ENCODE measurements at places on chromosomes 7 and 10. TPM values are rescaled to one million over a fixed set of nuclear protein-coding genes. Genes with fewer than 3 reads are reported as not detected.

- no peak overlapping the region for H3K27ac ChIP-seq
- no peak for DNase-seq
- no peak overlapping the region for H3K4me3 ChIP-seq
- H3K27me3 ChIP-seq: no peaks in the 10 kb centered on the region
These were observed 110.4 kb downstream of the CAMK1D start for GRCh38 chr10:12459762-12460161.

- no peak overlapping the region for H3K27ac ChIP-seq
- H3K27me3 ChIP-seq: no peaks in the 10 kb centered on the region
- no peaks in the 10 kb centered on the region for H3K4me1 ChIP-seq
- DNase-seq: peak; percentile 58
- no peak overlapping the region for H3K4me3 ChIP-seq
These were observed 47.3 kb upstream of the ZMIZ1 start for GRCh38 chr10:79021331-79021907.

The AKR1D1 gene
- not detected for total RNA-seq

DNA sequence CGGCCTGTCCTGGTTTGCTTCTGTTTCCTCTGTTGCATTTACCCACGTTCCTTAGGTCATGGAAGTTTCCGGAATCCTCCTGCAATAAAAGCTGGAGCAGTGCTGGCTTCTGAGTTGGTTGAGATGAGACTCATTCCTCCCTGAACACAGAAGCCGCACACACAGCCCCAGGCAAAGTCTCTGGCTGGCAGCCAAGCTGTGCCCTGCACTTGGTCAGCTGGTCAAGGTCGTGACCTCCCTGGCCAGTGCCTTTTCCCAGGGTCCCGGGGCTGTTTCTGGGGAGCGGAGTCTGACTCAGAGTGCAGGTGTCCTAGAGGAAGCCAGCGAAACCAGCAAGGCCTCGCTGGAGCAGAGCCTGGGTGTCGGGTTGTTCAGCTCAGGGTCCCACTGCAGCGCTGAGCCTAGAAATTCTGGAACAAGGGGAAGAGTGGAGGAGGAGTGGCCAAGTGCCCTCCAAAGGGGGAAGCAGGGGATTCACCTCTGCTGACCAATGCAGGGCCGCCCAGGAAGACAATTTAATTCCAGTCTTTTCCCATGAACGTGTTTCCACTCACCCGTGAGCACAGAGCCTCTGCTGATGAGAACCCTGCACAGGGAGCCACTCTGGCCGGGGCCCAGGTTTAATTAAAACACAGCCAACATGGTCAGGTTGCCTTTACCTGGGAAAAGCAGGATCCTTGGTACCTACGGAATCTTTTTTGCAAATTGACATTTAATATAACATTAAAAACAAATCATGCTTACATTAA is 245.5 kb upstream of the PPP2R2D start:
- H3K36me3 ChIP-seq: no peaks in the 10 kb centered on the region
- no peaks in the 10 kb centered on the region for H3K4me1 ChIP-seq
- no peak overlapping the region for H3K27ac ChIP-seq
- peaks cover 13% of the 10 kb centered on the region for H3K27me3 ChIP-seq
- DNase-seq: peak; percentile 58
- no peak overlapping the region for H3K4me3 ChIP-seq

- H3K36me3 ChIP-seq: no peaks in the 10 kb centered on the region
- H3K27ac ChIP-seq: no peak overlapping the region
- no peaks in the 10 kb centered on the region for H3K27me3 ChIP-seq
These were observed 74.0 kb downstream of the ADCY1 start for GRCh38 chr7:45647967-45648670.

DNA sequence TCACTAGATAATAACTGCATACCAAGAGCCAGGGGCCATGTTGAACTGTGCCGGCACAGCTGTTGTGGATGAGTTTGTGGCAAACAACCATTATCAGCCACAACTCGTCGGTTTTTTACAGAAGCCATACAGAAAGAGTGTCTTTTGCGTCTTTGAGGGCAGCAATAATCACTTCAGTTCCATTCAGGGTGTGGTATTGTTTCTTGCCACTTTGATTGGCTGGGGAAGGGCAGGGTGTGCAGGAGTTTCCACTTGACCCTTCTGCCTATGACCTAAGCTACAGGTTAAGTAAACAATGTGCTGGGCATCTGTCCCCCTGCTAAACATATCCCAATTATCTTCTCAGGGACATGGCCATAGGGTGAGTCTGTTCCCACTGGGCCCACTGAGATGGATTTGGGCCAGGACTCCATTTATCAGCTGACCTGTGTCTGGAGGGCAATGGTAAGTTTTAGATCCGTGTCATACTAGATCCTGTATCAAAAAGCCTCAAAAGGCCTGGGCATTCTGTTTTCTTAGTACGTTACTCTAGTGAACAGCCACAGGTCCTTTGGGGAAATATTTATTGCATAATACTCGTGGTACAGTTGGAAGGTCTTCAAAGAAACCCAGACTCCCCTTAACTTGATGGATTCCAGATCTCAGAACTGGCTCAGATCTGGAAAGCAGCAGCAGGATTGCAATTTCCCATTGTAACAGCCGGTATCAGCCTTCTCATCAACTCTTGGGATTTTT is 15.9 kb downstream of the ZNF3 start:
- DNase-seq: no peak
- H3K27ac ChIP-seq: peak overlapping the region; percentile 4
- peaks cover 42% of the 10 kb centered on the region for H3K36me3 ChIP-seq

DNA sequence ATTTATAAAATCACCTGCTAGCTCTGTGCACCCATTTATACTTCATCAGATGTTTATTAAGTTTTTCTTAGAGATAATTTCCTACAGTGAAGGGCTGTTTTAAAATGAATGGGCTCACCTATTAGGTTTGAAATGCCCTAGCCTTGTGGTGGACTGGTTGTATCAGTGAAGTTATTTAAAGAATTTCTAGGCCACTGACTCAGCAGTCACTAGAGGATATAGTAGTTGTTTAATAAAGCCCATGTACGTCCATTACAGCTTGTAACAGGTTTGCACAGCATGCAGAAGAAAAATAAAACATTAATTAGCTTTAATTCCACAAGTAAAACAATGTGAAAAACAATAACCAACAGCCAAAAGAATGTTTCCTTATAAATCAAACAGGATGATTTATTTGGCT is 128.0 kb downstream of the RSU1 start:
- H3K27ac ChIP-seq: no peak overlapping the region
- no peaks in the 10 kb centered on the region for H3K27me3 ChIP-seq
- H3K4me3 ChIP-seq: no peak overlapping the region
- peaks cover 8% of the 10 kb centered on the region for H3K36me3 ChIP-seq
- H3K4me1 ChIP-seq: no peaks in the 10 kb centered on the region
- DNase-seq: no peak

GRCh38 chr7:87356448-87356847 is 11.0 kb downstream of the CROT start:
- no peaks in the 10 kb centered on the region for H3K4me1 ChIP-seq
- no peaks in the 10 kb centered on the region for H3K36me3 ChIP-seq
- no peaks in the 10 kb centered on the region for H3K27me3 ChIP-seq
- no peak for DNase-seq
- no peak overlapping the region for H3K27ac ChIP-seq

DNA sequence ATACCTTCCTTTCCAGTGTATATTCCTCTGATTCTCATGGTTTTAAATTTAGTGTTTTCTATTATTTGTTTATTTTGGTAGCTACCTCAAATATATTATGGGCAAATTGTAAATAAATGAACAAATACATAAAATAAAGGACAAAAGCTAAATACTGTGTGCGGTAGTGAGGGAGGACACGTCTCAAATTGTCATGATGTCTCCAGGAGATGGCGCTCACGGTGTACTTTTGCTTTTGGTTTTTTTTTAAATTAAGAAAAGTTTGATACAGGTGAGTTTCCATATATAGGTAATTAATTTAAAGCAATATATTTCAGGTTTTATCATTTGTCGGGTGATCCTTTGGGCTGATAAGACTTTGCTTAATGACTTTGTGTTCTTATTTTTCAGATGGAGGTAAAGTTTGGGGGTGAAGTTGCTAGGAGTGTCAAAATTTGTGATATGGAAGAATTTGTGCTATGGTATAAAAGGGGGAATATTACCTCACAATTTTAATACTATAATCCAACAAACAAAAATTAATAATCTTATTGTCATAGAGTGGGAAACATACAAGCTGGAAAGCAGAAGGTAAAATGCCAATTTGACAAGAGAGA is 68.4 kb upstream of the TMEM229A start:
- H3K27me3 ChIP-seq: no peaks in the 10 kb centered on the region
- H3K36me3 ChIP-seq: no peaks in the 10 kb centered on the region
- no peak overlapping the region for H3K4me3 ChIP-seq
- no peaks in the 10 kb centered on the region for H3K4me1 ChIP-seq
- no peak overlapping the region for H3K27ac ChIP-seq

- H3K27me3 ChIP-seq: no peaks in the 10 kb centered on the region
- H3K36me3 ChIP-seq: no peaks in the 10 kb centered on the region
- no peak overlapping the region for H3K4me3 ChIP-seq
- no peaks in the 10 kb centered on the region for H3K4me1 ChIP-seq
These were observed 23.5 kb upstream of the SAMD9L start for GRCh38 chr7:93171606-93172226.

The ELFN1 gene
- total RNA-seq: 4.3 TPM

The UTF1 gene
- not detected for total RNA-seq

The CCDC3 gene
- total RNA-seq: 10.2 TPM

- peaks cover 20% of the 10 kb centered on the region for H3K36me3 ChIP-seq
- H3K27ac ChIP-seq: no peak overlapping the region
- no peaks in the 10 kb centered on the region for H3K27me3 ChIP-seq
- no peak for DNase-seq
- no peaks in the 10 kb centered on the region for H3K4me1 ChIP-seq
These were observed 13.5 kb downstream of the ASL start for GRCh38 chr7:66088861-66089838.

DNA sequence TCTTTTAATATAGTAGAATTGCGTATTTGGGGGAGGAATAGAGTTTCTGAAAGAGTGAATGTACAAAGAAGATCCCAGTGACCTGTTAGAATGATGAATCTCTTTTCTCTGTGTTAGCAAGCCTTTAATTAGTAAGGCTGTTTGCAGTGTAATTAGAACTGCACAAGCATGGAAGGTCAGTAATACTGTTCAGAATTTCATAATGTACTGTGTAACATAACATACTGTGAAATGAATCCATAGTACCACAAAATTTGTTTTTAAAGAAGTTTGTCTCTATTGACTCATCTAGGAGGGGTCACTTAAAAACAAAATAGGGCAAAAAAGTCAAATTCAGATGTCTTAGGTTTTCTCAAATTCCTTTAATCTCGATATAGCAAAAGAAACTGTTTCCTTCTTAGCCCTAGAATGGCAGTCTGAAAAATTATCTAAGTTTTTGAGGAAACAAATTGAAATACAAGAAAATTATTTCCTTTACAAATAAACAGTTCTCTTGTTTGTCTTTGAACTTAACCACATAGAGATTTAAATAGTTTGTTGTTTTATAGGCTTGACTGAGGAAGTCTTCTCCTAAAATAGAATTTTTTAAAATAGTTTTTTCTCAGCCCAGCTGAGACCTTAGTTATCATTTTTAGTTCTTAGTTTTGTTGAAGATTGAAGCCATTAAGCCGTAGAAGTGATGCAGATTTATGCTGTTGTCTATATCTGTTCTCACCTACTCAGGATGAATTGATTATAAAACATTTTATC is 12.5 kb downstream of the ADK start:
- no peaks in the 10 kb centered on the region for H3K36me3 ChIP-seq
- DNase-seq: no peak
- no peak overlapping the region for H3K27ac ChIP-seq
- no peaks in the 10 kb centered on the region for H3K27me3 ChIP-seq
- H3K4me3 ChIP-seq: no peak overlapping the region
- H3K4me1 ChIP-seq: no peaks in the 10 kb centered on the region

- H3K27me3 ChIP-seq: no peaks in the 10 kb centered on the region
- peak overlapping the region; percentile 7 for H3K27ac ChIP-seq
- H3K4me3 ChIP-seq: no peak overlapping the region
- H3K36me3 ChIP-seq: no peaks in the 10 kb centered on the region
- no peak for DNase-seq
These were observed 36.6 kb downstream of the GRK5 start for GRCh38 chr10:119243967-119244366.

GRCh38 chr10:48233559-48234005 is 40.9 kb downstream of the FRMPD2 start:
- DNase-seq: no peak
- H3K4me1 ChIP-seq: no peaks in the 10 kb centered on the region
- no peaks in the 10 kb centered on the region for H3K36me3 ChIP-seq
- H3K27me3 ChIP-seq: no peaks in the 10 kb centered on the region

The PPP1R17 gene
- total RNA-seq: not detected

- no peaks in the 10 kb centered on the region for H3K27me3 ChIP-seq
- H3K27ac ChIP-seq: no peak overlapping the region
- DNase-seq: no peak
- H3K36me3 ChIP-seq: no peaks in the 10 kb centered on the region
- no peak overlapping the region for H3K4me3 ChIP-seq
These were observed 105.5 kb downstream of the BICC1 start for GRCh38 chr10:58618158-58618676.

The ASB10 gene
- total RNA-seq: not detected

GRCh38 chr7:12130609-12131008 is 80.5 kb upstream of the TMEM106B start:
- no peak overlapping the region for H3K4me3 ChIP-seq
- no peak for DNase-seq
- H3K27ac ChIP-seq: no peak overlapping the region
- H3K27me3 ChIP-seq: no peaks in the 10 kb centered on the region

DNA sequence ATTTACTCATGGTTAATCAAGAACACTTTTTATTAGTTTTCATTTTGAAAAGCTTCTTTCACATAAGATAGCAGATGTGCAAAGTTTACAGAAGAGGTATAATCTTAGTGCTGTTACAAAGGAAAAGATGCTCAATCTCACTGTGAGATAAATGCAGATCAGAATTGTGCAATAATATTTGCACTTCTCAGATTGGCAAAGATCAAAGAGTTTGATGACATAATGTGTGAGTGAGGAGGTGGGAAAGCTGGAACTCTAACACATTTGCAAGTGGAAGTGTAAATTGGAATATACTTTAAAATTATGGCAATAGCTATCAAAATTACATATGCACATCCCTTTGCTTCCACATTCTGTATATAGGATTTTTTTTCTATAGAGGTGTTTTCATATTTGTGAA is 21.5 kb upstream of the STN1 start:
- no peaks in the 10 kb centered on the region for H3K36me3 ChIP-seq
- DNase-seq: no peak
- H3K4me3 ChIP-seq: no peak overlapping the region
- H3K4me1 ChIP-seq: no peaks in the 10 kb centered on the region

DNA sequence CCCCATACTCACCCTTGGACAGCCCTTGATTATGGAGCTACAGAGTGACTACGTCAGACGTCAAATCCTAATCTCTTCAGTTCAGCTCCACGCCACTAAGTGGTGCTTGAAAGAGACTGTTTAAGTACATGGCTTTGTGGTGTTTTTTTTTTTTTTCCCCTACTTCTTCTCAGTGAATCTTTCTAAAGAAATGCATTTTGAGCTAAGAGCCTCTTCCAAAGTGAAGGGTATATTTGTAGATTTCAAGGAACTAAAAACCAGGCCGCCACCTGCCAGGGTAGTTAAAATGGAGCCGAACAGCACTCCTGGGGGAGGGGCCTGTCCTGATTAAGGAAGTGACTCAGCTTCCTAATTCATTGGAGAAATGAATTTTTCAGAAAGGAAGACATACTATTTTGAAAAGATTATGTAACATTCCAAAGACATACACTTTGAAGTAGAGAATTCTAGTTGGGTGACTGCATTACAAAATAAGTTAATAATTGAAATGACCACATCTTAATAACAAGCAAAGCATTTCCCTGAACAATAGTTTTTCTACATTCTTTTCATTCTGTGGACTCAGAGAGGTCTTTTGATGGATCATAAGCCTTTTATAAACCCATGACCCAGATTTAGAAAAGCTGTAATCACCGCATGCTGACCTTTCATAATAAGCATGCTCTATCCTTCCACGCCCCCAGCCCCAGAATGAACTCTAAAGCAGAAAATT is 20.6 kb upstream of the VPS41 start:
- peak overlapping the region; percentile 58 for H3K27ac ChIP-seq
- no peak for DNase-seq
- H3K36me3 ChIP-seq: no peaks in the 10 kb centered on the region
